ENCODE measurements at places on chromosomes 2 and 18. TPM values are rescaled to one million over a fixed set of nuclear protein-coding genes. Genes with fewer than 3 reads are reported as not detected.

- no peak for DNase-seq
These were observed 309.5 kb upstream of the CCDC68 start for GRCh38 chr18:55268628-55269275.

DNA sequence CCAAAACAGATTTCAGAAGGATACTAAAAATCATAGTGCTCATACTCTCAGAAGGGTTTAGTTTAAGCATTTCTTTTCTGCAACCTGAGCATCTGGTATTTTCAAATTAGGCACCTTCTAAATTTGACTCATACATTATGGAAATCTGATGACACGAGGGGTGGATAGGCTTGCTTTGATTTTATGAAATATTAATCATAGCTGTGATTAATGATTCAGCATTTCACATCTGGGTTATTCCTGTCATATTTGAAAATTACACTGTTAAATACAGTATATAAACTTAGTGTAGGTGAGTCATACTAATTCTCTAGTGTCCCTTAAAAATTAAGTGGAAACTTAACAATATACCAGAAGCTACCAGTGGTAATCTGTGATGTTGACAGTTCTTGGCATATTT lies 47.7 kb downstream of the MRPS9 start:
- DNase-seq: no peak

DNA sequence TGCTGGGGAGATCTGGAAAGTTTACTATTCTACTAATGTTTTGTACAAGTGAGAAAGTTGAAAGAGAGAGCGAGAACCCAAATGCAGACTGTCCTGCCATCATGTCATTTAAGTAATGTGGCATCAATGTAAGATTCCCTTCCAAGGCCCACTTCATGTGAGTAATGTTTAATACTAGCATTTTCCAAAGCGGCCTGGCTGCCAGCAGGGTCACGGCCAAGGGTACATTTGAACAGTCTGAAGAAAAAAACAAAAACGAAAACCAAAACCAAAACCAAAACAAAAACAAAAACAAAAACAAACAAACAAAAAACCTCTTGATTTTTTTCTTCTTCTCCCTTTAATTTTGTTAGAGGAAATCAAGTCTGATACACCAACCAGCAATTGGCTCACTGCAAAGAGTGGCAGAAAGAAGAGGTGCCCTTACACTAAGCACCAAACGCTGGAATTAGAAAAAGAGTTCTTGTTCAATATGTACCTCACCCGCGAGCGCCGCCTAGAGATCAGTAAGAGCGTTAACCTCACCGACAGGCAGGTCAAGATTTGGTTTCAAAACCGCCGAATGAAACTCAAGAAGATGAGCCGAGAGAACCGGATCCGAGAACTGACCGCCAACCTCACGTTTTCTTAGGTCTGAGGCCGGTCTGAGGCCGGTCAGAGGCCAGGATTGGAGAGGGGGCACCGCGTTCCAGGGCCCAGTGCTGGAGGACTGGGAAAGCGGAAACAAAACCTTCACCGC lies 2.2 kb downstream of the HOXD10 start:
- no peak for DNase-seq

DNA sequence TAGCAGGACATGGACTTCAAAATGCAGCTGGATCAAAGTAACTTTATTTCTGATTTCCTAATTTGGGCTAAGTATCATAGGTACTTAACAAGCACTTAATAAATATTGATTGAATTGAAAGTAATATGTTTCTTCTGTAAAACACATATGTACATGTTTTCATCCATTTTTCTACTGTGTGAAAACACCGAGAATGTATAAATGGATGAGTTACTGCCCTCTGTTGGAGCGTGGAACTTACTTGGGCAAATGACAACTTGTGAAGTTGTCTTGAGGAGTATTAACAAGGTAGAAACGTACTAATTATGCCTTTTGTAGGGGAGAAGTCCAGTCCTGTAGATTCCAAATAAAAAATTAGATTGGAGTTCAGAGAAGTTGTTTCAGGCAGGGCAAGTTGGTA lies 87.2 kb downstream of the PHLPP1 start:
- DNase-seq: no peak

DNA sequence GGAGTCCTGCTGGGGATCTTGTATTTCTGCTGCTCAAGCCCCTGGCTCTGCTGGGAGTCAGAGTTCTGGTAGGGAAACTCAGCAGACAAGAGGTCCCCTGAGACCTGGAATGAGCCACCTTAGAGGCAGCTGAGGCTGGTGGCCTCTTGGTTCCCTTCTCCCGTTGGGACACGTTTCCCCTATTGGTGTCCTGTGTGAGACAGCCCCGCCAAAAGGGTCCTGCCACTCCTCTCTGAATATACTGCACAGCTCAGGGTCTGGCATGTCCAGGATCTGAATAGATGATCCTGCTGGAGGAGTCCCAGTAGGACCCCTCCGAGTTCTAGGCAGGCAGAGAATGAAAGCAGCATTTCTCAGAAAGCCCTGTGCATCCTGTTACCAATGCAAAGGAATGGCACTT lies 2.0 kb upstream of the RALB start:
- no peak for DNase-seq

Gene MREG
- total RNA-seq: 11.9 TPM

- no peak for DNase-seq
These were observed 183.4 kb downstream of the MYO3B start for GRCh38 chr2:170361090-170361936.
